ENCODE measurements at places on chromosomes 6 and 20.

DNA sequence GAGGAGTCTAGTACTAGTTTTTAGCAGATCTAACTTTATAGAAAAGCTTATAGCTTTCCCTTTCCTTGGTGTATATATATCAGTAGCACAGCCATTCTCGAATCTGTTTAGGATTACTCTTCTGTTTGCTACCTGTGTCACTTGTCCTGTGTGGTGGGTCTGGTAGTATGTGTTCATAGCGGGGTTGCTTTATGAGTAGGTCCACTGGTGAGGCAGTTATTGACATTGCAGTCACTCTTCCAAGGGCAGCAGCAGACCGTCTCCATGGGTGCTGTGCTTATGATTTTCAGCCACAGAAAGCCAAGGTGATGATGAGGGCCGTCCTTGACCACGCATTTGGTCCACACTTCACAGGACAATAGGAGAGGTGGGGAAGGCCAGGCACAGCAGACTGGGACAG is 171.5 kb downstream of the CDKAL1 start:
- DNase-seq: no peak

- DNase-seq: no peak
These were observed 52.2 kb upstream of the DTNBP1 start for GRCh38 chr6:15715060-15715459.

DNA sequence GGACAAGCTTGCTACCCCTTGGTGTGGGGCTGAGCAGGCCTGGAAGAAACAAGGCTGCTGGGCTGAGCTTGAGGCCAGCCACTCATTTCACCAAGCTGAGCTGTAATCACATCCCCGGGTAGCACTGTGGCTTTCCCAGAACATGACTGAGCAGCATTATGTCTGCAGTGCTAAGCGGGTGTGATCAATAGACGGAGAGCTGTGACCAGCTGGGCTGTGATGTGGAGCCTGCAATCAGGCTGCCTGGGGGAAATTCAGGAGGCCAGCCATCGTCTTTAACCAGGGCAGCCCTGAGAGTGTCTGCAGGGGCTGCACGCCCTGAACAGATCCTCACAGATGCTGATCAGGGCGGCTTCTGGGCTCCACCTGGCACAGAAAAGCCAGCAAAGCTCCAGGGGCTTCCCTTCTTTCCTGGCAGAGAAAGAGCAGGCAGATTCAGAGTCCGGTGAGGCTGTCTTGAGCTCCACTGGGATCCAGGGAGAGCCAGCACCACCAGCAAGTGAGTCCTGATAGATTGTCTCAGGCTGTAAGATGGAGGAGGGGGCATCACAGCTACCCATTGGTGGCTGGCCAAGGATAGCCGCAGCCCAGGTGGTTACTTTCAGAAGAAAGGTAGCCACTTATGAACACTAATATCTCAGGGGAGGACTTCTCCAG is 165.9 kb downstream of the NRN1 start:
- no peak for DNase-seq

- no peak for DNase-seq
These were observed 45.8 kb downstream of the SESN1 start for GRCh38 chr6:109048670-109049415.

- DNase-seq: peak; percentile 84
These were observed 227.2 kb upstream of the SULF2 start for GRCh38 chr20:48012401-48012974.

DNA sequence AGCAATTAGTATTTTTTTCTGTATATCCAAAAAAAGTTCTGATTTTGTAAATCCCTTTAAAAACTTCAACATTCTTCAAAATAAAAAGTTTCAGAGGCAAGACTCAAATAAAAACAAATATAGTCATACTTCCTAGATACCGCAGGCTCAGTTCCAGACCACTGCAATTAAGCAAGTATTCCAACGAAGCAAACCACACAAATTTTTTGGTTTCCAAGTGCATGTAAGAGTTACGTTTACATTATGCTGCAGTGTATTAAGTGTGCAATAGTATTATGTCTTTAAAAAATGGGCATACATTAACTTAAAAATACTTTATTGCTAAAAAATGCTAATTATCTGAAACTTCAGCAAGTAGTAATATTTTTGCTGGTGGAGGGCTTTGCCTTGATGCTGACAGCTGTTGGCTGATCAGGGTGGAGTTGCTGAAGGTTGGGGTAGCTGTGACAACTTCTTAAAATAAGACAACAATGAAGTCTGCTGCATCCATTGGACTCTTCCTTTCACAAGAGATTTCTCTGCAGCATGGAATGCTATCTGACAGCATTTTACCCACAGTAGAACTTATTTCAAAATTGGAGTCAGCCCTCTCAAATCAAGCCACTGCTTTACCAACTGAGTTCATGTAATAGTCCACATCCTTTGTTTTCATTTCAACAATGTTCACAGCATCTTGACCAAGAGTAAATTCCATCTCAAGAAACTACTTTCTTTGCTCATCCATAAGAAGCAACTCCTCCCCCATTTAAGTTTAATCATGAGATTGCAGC is 46.0 kb downstream of the PHIP start:
- DNase-seq: peak; percentile 40

GRCh38 chr6:159460476-159460875 is 232.6 kb downstream of the SOD2 start:
- DNase-seq: no peak

DNA sequence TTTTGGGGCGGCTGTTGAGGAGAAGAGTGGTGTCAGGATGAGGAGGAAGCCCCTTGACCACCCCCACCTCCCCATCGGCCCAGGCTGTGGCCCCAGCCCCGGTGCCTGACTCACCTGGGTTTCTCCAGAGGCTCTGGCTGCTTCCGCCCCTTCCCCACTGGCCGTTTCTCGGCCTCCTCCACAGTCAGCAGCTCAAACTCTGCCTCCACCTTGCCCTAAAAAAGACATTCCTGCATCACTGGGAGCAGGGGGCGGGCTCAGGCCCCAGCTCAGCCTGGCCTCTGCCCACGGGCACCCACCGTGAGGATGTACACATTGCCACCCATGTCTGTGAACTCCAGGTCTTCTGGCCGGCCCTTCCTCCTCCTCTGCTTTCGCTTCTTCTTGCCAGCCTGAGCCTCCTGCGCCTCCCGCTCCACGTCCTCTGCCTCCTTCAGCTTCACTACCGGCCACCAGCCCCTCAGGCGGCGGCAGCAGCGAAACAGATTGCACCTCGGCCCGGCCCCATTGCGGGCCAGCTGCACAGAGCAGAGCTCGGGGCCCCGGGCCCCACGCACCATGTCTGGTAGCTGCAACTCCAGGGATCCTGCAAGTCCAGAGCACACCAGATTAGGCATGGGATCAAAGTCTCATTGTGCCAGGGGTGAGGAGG is 17.3 kb downstream of the ERGIC3 start:
- no peak for DNase-seq

DNA sequence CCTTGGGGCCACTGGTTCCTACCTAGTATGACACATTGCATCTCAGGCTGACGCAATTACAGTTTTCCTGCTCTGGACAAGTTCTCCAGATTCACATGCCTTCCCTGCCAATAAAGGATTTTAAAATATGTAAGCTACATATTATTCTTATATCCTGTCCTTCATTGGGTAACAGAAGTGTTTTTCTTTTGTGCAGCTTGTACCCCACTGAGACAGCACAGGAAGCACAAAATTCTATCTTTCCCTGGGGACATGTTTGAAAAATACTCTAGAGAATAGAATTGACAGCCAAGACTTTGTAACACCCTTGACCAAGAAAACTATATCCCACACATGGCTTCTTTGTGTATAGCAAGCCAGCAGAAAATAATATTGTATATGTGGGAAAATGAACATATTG is 456.8 kb downstream of the MAFB start:
- no peak for DNase-seq

- no peak for DNase-seq
These were observed 427.9 kb upstream of the FLRT3 start for GRCh38 chr20:14765370-14765701.

DNA sequence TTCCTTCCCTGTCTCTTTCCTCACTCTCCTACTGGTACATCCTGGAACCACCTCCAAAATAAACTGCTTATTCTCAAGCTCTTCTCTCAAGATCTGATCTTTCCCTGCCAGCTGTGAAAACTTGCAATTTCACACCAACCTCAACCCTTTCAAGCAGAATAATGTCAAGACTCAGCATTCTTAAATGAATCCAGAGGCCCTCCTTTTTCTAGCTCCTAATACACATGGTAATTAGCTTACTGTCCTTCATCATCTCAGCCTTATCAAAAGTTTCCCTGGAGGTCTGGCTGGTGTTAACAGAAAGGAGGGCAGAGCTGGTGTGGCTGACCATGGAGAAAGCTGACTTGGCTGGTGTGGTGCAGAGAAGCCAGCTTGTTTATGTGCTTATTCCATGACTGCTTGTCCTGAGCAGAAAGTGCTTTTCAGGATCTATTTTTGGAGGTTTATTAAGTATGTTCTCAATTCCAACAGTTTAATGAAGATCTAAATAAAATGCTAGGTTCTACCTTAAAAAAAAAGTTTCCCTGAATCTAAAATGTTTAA is 50.5 kb downstream of the CFAP61 start:
- DNase-seq: no peak

DNA sequence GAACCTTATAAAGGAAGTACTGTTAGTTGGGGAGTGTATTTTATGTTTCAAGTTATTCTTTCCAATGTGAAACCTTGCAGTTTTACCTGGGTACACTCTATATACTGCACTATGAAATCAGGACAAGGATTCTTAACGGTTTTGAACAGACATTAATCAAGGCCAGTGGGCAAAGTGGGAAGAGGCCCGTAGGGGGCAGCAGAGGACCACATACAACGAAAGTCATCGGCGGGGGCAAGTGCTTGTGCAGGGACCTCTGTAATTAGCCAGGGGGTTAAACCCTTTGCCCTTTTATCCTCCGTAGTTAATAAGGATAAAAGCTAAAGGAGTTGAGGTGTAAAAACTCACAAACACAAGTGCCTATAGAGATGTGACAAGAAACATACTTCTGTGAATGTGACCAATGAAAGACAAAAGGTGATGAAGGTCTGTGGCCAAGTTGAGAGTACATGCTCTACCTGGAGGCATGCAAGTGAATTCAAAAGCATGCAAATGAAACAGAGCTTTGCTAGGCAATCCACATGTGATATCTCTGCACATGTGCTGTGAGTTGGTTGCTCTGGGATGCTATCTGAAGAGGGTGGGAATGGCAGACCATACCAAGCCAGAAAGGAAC is 392.7 kb upstream of the MAN1A1 start:
- DNase-seq: no peak

DNA sequence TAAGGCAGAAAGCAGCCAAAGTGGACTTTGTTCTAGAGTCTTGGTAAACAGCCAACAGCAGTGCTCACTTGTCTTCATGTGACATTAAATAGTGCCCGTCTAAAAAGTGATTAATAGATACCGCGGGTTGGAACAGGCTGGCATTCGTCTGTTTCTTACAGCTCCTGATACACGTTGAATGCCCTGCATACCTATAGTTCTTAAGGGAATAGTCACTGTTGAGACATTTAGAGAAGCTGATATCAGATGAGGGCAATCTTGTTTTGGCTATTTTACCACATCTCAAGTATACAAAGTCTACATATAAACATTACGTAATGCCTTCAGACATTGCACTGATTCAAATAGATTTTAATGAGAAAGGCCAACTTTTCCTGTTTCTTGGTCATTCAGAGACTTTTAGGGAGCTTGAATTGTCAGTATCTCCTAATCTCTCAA is 374.9 kb upstream of the FLRT3 start:
- DNase-seq: no peak

DNA sequence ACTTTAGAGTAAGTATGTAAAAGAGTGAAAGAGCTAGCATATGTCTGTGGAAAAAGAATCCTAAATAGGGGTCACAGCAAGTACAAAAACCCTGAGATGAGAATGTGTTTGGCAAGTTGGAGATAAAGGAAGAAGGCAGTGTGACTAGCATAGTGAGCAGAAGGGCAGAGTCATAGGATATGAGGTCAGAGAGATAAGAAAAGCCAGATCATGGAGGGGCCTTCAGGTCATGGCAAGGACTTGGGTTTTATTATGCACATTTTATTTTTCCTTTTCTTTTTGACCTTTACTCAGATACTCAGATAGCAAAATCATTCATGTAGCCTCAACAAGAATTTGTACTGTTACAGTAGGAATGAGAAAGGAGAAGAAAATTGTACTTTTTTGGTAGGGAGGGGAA is 138.0 kb downstream of the GJA1 start:
- DNase-seq: no peak

- DNase-seq: no peak
These were observed 16.2 kb downstream of the SUN5 start for GRCh38 chr20:32988008-32988407.

GRCh38 chr20:5630071-5630470 is 120.1 kb upstream of the SHLD1 start:
- DNase-seq: no peak

DNA sequence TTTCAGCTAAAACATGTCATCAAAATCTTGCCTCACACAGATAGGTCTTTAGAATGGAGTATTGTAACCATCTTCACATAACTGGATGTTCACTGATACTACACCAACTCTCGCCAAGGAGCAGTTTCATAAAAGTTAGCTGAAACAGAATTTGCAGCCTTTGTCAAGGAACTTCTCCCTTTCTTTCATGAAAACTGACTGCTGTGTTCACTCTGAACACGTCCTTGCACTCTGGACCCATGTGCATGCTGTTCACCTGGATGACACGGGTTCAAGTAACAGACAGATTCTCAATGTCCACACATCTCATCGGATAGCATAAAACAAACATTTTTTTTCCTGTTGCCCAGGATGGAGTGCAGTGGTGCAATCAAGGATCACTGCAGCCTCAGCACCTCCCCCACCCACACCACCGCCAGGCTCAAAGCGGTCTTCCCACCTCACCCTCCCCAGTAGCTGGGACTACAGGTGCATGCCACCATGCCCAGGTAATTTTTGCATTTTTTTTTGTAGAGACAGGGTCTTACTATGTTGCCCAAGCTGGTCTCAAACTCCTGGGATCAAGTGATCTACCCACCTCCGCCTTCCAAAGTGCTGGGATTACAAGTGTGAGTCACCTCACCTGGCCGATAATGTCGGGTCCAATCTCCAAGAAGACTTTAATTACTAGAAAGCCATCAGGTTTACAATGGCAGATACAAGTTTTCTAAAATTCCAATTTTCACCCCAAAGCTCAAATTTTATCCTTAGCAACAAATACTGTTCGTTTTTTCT is 9.4 kb downstream of the DIDO1 start:
- no peak for DNase-seq

GRCh38 chr6:80143419-80143937 is 37.0 kb downstream of the BCKDHB start:
- DNase-seq: peak; percentile 74

DNA sequence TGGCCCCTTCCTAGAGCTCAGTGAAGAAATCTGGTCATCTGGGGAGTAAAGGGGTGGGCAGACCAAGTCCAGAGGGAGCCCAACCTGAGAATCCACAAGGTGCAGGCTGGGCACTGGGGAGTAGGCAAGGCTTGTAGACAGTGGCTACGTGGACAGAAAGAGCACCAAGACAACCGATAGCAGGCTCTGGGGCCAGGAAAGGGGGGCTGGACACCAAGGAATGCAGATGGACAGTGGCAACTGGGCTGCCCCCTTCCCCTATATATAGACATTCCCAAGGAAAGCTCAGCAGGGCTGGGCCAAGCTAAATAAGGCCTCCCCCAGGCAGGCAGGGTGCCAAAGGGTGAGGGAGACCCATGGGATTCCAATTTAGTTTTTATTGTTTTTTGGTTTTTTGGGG is 1.5 kb upstream of the TNNC2 start:
- DNase-seq: no peak

- DNase-seq: no peak
These were observed 325.0 kb downstream of the CDC5L start for GRCh38 chr6:44712353-44713111.
